ENCODE measurements at places on chromosomes 6 and 20.

DNA sequence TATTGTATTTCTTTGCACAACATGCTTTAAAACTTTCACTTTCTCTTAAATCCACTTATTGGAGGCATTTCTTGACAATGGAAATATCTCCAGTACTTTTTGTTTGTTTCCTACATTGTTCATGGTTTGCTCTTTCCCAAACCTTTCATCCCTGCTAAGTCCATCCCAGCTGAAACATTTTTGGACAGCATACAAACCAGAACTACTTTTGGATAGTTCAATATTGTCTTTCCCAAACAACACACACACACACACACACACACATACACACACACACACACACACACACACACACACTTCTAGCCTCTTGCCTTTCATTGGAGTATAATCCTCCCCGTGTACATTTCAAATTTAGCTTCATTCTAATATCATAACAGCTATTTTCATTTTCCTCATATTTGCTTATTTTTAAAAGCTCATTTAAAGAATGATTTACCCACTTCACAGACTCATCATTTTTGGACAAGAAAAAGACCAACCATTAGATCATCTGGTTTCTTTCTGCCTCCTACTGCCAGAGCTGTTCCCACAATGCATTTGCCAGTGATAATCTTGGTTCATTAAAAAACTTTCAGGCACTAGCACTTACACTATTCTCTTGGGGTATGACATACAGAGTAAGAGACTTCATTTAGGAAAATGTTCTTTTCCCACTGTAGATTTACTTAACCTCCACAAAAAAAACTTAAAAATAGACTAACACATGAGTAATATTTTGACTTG is 248.1 kb downstream of the CD109 start:
- no peak overlapping the region for H3K27ac ChIP-seq
- no peak overlapping the region for H3K4me3 ChIP-seq
- H3K4me1 ChIP-seq = no peaks in the 10 kb centered on the region
- no peaks in the 10 kb centered on the region for H3K36me3 ChIP-seq

GRCh38 chr6:42449917-42450476 is 1.7 kb downstream of the TRERF1 start:
- H3K4me3 ChIP-seq = no peak overlapping the region
- DNase-seq = no peak
- peaks cover 15% of the 10 kb centered on the region for H3K4me1 ChIP-seq
- H3K27ac ChIP-seq = no peak overlapping the region
- H3K36me3 ChIP-seq = no peaks in the 10 kb centered on the region

GRCh38 chr6:105136431-105137350 is 43.1 kb downstream of the POPDC3 start:
- H3K4me1 ChIP-seq = peaks cover 3% of the 10 kb centered on the region
- no peaks in the 10 kb centered on the region for H3K36me3 ChIP-seq
- H3K27ac ChIP-seq = no peak overlapping the region
- DNase-seq = no peak
- H3K4me3 ChIP-seq = peak overlapping the region; percentile 53

DNA sequence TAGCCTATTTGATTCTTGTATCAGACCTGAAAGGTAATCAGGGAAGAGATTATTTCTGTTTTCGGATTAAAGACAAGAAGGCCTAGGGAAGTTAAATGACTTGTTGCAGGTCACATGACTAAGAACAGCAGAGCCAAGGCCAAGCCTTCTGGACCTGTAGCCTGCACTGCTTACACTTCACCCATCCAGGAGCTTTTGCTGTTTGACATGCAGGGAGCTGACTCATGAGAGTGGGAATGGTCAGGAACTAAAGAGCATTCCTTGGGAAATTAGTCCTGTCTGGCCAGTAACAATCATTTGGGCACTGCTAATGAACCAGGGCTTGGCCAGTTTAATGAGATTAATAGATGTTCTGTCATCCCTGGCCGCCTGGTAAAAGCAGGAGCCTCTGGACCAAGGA is 46.8 kb downstream of the EIF2S2 start:
- H3K4me1 ChIP-seq = peaks cover 13% of the 10 kb centered on the region
- DNase-seq = no peak
- H3K4me3 ChIP-seq = no peak overlapping the region

DNA sequence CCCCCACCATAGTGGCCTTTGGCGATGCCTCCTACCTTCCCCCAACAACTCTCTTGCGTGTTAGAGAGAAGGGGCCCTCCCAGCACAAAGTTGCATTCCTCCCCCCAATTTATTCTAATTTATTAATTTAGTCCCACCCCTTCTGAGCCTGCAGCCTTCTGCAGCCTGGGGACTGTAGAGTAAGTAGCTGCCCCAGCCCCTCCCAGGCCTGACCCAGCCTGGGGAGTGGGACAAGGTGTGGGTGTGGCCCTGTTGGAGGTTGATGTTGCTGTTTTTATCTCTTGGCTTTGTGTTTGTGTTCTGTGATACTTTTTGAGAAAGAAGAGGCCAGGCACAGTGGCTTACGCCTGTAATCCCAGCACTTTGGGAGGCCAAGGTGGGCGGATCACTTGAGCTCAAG is 49.4 kb downstream of the ORC3 start:
- H3K4me3 ChIP-seq = no peak overlapping the region
- H3K27me3 ChIP-seq = no peaks in the 10 kb centered on the region
- H3K4me1 ChIP-seq = no peaks in the 10 kb centered on the region

GRCh38 chr20:13910492-13910891 is 79.9 kb downstream of the SEL1L2 start:
- no peaks in the 10 kb centered on the region for H3K36me3 ChIP-seq
- no peak overlapping the region for H3K27ac ChIP-seq
- no peak overlapping the region for H3K4me3 ChIP-seq
- no peak for DNase-seq
- H3K4me1 ChIP-seq = no peaks in the 10 kb centered on the region

- no peak overlapping the region for H3K27ac ChIP-seq
- no peak overlapping the region for H3K4me3 ChIP-seq
- peaks cover 11% of the 10 kb centered on the region for H3K36me3 ChIP-seq
- DNase-seq = no peak
- no peaks in the 10 kb centered on the region for H3K27me3 ChIP-seq
Observed at GRCh38 chr6:79005024-79005423, 73.0 kb downstream of the PHIP start.

DNA sequence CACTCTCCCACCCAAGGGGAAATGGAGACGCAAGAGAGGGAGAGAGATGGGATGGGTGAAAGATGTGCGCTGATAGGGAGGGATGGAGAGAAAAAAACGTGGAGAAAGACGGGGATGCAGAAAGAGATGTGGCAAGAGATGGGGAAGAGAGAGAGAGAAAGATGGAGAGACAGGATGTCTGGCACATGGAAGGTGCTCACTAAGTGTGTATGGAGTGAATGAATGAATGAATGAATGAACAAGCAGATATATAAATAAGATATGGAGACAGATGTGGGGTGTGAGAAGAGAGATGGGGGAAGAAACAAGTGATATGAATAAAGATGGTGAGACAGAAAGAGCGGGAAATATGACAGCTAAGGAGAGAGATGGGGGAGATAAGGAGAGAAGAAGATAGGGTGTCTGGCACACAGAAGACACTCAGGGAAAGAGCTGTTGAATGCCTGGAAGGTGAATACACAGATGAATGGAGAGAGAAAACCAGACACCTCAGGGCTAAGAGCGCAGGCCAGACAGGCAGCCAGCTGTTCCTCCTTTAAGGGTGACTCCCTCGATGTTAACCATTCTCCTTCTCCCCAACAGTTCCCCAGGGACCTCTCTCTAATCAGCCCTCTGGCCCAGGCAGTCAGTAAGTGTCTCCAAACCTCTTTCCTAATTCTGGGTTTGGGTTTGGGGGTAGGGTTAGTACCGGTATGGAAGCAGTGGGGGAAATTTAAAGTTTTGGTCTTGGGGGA is 754 bp downstream of the TNF start:
- H3K36me3 ChIP-seq = no peaks in the 10 kb centered on the region
- DNase-seq = no peak
- peaks cover 9% of the 10 kb centered on the region for H3K4me1 ChIP-seq
- H3K4me3 ChIP-seq = no peak overlapping the region

DNA sequence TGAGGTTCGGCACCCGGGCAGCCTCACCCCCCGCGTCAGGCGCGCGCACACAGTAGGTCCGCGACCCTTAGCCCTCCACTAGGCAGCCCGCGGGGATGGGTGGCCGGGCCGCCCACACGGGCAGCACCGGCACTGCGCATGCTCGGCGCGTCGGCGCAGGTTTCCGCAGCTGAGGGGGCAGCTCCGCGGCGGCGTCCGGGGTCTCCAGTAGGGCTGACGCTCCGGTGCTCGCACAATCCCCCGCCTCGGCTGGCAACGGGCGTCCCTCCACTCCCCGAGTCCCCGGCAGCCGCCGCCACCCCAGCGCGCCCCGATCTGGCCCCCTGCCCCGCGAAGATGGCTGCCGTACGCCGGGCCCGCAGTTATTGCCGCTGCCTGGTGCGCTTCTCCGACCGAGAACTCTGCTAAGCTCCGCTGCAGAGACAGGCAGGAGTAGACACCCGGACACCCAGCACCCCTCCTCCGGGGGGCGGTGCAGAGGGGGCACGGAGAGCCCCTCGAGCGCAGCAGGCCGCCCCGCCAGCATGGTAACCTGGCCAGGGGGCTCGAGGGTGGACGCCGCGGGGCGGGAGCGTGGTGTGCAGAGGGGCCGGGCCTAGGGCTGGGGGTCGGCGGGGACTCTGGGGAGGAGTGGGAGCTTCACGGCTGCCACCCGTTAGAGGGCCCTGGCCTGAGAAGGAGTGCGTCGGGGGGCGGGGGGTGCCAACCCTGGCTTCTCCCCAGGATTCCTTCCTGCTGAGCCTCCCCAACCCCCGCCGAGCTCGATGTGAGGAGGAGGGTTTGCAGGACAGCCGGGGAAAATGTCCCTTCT is at the start of gene FBXO9:
Gene FBXO9, plus strand, starts transcription at position 139 of the 811 bp plus-strand sequence. Its CDS starts 386 bp downstream, at position 525.
- peak within 1 kb of the TSS; percentile 73 for H3K27ac ChIP-seq
- H3K36me3 ChIP-seq = no peaks in the 10 kb centered on the region
- no peaks in the 10 kb centered on the region for H3K27me3 ChIP-seq
- no peak for DNase-seq

DNA sequence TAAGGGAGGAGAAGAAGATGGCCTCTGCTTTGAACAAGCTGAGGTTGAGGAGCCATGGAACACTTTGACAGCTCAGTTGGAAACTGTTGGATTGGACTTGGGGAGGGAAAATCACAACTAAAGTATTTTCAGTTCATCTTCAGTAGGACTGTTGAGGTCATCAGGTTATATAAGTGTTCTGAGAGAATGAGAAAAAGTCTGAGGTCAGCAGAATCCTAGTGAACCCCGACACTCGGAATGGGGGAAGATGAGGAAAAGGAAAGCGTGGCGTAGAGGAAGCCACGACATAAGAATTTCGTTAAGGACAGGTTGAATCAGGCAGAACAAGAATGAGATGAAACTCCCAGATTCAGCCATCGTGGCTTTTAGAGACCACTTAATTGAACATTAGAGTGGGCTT is 4.0 kb upstream of the TRAM2 start:
- no peak overlapping the region for H3K4me3 ChIP-seq
- no peaks in the 10 kb centered on the region for H3K36me3 ChIP-seq
- no peaks in the 10 kb centered on the region for H3K27me3 ChIP-seq
- no peak overlapping the region for H3K27ac ChIP-seq
- DNase-seq = no peak

GRCh38 chr6:32554116-32554965 is 24.3 kb upstream of the HLA-DRB5 start:
- H3K27me3 ChIP-seq = no peaks in the 10 kb centered on the region
- H3K4me1 ChIP-seq = no peaks in the 10 kb centered on the region
- DNase-seq = no peak
- H3K27ac ChIP-seq = no peak overlapping the region
- no peak overlapping the region for H3K4me3 ChIP-seq
- no peaks in the 10 kb centered on the region for H3K36me3 ChIP-seq

DNA sequence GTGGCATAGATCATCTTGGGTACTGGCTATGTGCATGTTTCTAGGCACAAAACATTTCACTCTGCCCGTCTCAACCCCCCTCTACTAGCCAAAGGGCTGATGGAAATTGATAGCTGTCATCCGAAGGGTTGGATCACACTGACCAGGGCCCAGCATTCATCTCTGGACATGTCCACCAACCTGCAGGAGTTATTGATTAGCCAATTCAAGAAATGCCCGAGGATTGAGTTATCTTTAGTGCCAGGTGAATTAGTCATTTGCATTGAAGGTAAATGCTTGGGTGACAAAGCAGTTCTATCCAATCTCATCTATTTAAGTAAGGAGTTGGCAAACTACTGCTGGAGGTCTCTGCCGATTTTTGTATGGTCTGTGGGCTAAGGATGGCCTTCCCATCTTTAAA is 80.1 kb downstream of the CD164 start:
- H3K27me3 ChIP-seq = no peaks in the 10 kb centered on the region
- no peaks in the 10 kb centered on the region for H3K4me1 ChIP-seq
- no peak for DNase-seq
- H3K4me3 ChIP-seq = no peak overlapping the region
- H3K27ac ChIP-seq = no peak overlapping the region

DNA sequence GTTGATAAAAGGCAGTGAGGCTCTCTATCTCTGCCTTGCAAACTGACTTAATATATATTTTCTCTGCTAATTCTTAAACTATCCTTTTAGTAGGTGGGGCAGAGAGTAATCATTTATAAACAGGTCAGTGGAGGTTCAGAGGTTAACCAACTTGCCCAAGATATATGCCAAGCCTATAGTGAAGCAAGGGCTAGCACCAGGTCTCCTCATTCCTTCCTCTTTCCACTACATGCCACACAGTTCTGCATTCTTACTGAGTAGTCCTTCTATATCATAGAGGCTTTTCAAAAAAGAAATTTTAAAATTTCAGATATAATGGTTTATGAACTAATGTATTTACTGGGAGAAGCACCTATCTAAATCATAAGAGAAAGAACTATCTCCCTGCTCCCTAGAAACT is 8.5 kb downstream of the ARG1 start:
- peaks cover 4% of the 10 kb centered on the region for H3K36me3 ChIP-seq
- no peak for DNase-seq
- no peak overlapping the region for H3K4me3 ChIP-seq
- no peak overlapping the region for H3K27ac ChIP-seq
- H3K27me3 ChIP-seq = no peaks in the 10 kb centered on the region

Data from HCT116 (cell line).